ENCODE measurements at places on chromosomes 11 and 22.

GRCh38 chr11:132556316-132556715 is 976.0 kb downstream of the OPCML start:
- DNase-seq: no peak

GRCh38 chr22:35386670-35387288 is 5.9 kb downstream of the HMOX1 start:
- no peak for DNase-seq

GRCh38 chr11:72864702-72865655 is 50.8 kb downstream of the ATG16L2 start:
- no peak for DNase-seq

DNA sequence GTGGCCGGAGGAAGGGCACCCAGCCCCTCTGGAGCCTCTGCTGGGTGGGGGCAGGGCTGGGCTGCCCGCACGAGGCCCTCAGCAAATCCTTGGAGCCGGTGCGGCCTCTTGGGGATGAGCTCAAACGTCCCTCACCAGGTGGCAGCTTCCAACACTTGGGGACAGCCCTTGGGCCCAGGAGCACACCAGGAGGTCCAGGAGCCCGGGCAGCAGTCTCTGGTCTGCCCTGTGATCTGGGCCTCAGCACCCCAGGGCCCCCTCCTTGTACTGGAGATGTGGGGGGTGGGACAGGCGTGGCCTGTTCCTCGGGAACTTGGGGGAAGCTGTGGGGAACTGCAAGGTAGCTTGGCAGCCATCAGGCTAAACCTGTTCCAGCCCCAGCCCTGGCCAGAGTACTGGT is 40.0 kb downstream of the MOB2 start:
- DNase-seq: no peak

GRCh38 chr11:108536783-108537182 is 38.6 kb upstream of the POGLUT3 start:
- no peak for DNase-seq

DNA sequence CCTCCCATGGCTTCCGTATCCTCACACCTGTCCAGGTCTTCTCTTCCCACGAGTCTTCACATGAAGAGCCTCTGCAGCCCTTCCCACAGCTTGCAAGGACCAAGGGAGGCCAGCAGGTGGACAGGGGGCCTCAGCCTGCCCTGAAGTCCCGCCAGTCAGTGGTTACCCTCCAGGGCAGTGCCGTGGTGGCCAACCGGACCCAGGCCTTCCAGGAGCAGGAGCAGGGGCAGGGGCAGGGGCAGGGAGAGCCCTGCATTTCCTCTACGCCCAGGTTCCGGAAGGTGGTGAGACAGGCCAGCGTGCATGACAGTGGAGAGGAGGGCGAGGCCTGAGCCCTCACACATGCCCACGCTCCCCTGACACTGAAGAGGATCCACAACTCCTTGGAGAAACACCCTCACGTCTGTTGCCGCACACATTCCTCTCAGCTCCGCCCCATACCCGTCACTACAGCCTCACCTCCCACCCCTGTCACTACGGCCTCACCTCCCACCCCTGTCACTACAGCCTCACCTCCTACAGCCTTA is 8.3 kb downstream of the SSH3 start:
- no peak for DNase-seq

- DNase-seq: no peak
Observed at GRCh38 chr11:114060392-114061047, 1.0 kb downstream of the ZBTB16 start.

- DNase-seq: no peak
Observed at GRCh38 chr11:12188548-12189317, 78.3 kb downstream of the MICAL2 start.

DNA sequence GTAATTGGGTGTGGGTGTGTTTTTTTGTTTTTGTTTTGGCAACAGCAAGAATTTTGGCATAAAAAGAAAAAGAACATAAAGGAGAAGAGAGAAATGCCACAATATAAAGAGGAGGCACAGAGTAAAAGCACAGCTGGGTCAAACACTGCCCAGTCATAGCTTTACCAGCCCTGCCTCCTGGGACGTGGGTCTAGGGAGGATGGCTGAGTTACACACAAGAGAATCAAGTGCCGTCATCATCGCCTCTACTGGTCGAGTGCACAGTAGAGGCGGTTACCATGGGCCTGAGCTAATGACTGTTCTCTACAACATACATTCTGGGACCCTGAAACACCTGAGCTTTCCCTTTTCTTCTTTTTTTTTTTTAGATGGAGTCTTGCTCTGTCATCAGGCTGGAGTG is 87.6 kb upstream of the BID start:
- DNase-seq: no peak

All from stimulated activated CD8-positive, alpha-beta memory T cell treated with anti-CD3 and anti-CD28 coated beads, Interleukin-15, amount 100 ng/mL, for 4 hours (primary cell).